ENCODE measurements at places on chromosomes 3 and 15.
A peak's percentile ranks its signal among the peaks of the same experiment; 100 is the strongest.

DNA sequence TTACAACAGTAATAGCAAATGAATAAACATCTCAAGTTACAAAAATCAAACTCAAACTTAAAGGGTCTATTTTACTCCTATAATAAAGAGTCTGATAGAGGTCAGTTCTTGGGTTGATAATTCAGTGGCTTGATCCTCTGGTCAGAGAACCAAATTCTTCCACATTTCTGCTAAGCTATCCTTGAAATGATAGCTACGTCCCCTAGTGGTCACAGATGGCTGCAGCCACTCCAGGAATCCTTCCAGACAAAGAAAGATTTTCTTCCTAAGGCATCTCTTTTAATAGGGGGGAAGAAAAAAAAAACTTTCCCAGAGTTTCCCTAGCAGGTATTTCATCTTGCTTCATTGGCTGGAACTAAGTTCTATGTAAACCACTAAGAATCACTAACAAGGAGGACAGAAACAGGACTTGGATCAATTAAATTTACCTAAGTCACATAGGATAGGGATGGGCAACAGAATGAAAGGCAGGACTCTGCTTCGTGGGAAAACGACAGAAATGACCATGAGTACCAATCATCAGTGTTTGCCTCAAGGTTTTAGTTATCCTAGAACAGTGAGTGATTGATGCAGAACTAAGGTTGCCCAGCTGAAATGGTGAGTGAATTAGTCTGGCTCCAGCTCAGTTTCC is 160.7 kb downstream of the STAC start:
- peak; percentile 2 for DNase-seq

DNA sequence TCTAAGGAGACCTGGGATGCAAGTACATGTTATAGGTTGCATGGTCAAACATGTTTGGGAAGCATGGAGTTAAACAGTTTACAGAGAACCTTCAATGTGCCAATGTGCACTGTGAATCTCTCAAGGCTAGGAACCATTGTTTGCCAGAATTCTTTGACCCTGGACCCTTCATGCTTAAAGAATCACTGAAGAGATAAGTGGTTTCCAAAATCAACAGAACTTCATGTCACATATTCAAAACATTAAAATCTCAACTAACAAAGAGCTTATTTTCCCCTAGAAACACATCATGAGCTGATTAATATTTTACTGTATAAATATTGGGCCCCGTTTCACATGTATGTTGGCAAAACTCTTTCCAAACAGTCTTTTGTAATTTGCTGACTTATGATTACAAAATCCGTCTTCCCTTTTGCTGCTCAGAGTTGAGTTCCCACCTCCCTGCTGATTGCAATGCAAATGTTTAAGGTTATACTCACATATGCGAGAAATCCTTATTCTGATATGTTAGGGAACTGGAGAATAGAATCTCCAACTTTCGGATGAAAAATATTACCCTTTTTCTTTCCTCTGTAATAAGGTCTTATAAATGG is 380.2 kb downstream of the DIPK2A start:
- no peak for DNase-seq

DNA sequence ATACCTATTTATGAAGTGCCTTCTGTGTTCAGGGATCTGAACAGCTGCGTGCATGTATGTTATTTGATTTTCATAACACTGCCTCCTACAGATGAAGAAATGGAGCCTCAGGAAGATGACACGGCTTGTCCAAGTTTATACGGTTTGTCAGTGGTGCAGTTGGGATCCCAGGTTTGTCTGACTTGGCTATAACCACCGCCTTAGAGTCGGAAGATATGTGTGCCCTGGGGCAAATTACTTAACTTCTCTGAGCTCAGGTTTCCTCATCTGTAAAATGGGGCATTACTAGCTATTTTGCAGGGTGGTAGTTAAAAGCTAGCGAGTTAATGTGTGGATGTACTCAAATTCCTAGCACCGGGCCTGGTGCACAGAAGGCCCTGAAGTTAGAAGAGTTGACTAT is 54.1 kb upstream of the ANP32A start:
- DNase-seq = no peak

DNA sequence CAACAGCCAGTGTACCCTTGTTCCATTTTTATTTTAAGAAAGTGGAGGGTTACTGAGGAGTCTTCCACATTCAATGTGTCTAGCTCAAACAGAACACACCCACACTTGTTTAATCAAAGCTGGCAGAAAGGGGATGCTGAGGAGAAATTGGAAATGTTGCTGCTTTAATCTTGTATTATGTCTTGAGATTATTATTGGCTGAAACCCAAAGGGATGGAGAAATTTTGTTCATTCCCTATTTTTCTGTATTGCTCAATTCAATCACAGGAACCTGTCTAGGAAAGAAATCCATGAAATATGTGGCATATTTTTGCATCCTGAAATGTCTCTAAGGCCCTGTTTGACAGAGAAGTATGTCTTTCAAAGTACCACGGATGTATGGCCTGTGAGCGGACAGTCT is 238.0 kb downstream of the MYRIP start:
- DNase-seq = no peak

DNA sequence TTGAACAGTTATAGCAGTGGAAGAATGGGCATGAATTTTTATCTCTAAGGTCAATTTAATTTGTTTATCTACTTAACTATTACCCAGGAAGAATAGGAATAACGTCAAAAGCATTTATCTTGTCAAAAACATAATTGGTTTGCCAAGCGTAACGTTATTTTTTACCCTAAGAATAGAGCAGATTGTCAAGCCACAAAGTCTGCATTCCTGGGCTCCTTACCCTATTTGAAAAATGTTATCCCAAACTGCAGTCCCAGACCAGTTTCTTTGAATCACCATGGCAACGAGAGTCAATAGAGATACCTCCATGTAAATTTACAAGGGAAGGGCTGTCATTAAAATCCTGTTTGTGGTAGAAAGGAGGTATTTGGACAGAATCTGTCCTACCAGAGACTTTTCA is 61.1 kb downstream of the CPNE4 start:
- DNase-seq = no peak

DNA sequence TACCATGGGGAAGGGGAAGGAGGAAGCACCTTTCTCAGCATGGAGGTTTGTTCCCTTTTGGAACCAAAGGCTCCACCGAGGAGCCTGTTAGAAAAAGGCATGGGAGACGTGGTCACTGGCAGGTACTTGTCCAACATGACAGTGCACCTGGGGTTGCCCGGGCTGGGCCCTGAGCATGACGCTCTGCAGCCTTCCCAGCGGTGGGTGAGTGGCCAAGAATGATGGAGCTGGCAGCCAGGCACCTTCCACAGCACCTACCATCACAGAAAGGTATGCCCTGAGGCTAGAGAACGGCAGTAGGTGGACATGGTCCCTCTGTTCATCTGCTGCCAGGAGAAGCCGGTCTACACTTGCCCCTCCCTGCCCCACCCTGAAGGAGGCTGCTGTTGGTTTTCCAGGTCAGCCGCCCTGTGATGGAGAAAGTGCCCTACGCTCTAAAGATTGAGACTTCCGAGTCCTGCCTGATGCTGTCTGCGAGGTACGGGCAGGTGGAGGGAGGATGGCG is 29.0 kb upstream of the NR2C2 start:
- no peak for DNase-seq

GRCh38 chr3:143218166-143218835 is 98.7 kb downstream of the CHST2 start:
- no peak for DNase-seq

DNA sequence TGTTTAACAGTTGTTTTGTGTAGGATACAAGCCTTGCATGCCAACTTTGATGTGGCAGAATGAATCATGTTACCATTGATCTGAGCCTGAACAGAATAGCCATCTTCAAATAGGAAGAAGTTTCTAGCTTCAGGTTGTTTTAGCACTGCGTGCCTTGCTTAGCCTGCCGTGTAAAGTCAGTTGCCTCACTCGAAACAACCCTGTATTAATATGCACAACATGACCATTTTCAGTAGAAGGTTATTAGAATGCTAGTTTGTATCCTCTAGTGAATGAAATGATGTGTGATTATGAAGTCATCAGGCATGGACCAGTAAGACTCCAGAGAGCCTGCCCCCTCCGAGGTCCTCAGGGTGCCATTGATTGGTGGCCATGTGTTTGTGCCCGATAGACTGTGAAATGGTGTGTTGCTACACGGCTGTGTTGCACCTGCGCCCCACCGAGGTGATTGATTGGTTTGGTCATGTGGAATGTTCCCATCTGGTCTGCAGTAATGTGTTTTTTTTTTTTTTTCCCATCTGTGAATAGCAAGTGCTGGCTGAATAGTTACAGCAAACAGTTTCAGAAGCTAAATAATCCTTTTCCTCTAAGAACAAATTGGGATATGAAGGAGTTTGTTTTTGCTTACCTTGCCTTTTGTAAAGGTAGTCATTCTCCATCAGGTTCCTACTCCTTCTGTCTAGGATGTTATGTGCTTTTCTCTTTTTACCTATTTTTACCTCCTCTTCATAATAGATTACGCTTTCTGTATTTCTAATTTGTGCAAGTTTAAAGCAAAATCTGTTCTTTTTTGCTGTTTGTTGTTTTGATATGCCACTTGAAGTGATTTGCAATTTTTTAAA is 214.9 kb downstream of the TCF12 start:
- DNase-seq = peak; percentile 17

DNA sequence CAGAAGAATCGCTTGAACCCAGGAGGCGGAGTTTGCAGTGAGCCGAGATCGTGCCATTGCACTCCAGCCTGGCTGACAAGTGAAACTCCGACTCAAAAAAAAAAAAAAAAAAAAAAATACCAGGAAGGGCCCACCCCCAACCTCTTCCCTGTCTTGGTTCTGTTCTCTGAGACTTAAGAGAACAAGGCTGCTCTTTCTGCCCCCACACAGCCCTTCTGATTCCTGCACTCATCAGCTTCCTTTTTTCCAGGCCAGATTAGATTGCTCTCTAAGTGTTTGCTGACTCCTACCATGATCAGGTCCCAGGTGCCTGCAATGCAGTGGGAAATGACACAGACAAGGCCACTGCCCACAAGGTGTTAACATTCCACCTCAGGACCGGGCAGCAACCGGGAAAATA is 13.0 kb downstream of the TMEM44 start:
- DNase-seq = no peak

DNA sequence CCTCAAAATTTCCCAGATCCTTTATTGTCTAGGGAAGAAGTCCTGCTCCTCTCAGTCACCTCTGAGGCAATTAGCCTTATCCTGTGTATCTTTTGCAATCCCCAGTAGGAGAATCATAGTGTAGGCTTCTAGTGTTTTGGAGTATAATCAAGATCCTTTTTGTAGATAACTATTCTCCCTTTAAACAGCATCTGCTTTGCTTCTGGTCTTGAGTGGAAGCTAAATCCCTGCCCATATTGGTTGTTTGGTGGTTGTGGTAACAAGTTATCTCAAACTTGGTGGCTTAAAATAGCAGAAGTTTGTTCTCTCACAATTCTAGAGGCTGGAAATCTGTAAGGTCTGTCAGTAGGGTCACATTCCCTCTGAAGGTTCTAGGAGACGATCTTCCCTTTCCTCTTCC is 217.5 kb upstream of the RASGRP1 start:
- no peak for DNase-seq

DNA sequence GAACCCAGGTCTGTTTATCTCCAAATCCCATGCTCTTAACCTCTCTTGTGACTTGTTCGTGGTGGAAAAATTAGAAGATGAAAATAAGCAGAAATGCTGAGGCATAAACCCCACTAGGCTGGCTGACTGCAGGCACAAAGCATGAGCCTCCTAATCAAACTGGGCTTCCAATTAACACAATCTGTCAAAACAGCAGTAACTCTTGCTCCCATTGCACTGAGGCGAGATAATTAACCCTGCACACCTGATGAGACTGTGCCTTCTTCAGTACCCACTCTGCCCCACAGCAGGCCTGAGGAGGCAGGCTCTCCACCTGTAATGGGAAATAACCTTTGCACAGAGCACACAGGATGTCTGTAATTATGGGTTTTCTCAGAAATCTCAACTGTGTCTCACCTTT is 284.4 kb upstream of the WNT5A start:
- no peak for DNase-seq

- no peak for DNase-seq
Measured at GRCh38 chr15:39205506-39206371, 375.1 kb upstream of the THBS1 start.

DNA sequence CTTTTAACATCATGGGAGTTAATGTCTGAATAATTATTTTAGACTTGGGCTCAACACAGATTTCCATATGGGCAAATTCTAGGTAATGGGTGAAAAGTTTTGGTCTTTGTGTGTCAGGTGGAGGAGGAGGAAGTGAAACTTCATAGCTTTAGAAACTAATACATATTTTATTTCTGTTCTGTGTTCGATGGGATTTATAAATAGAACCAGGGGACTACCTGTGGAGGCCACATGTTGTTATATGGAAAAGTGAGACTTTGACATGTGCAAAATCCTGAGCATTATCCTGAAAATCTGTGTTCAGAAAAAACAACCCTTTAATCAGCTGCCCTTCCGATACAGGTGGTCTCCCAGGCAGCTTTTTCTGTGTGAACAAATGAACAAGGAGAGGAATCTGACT is 209.5 kb downstream of the SOX2 start:
- no peak for DNase-seq

- no peak for DNase-seq
Measured at GRCh38 chr3:53132347-53132746, 2.1 kb upstream of the RFT1 start.

DNA sequence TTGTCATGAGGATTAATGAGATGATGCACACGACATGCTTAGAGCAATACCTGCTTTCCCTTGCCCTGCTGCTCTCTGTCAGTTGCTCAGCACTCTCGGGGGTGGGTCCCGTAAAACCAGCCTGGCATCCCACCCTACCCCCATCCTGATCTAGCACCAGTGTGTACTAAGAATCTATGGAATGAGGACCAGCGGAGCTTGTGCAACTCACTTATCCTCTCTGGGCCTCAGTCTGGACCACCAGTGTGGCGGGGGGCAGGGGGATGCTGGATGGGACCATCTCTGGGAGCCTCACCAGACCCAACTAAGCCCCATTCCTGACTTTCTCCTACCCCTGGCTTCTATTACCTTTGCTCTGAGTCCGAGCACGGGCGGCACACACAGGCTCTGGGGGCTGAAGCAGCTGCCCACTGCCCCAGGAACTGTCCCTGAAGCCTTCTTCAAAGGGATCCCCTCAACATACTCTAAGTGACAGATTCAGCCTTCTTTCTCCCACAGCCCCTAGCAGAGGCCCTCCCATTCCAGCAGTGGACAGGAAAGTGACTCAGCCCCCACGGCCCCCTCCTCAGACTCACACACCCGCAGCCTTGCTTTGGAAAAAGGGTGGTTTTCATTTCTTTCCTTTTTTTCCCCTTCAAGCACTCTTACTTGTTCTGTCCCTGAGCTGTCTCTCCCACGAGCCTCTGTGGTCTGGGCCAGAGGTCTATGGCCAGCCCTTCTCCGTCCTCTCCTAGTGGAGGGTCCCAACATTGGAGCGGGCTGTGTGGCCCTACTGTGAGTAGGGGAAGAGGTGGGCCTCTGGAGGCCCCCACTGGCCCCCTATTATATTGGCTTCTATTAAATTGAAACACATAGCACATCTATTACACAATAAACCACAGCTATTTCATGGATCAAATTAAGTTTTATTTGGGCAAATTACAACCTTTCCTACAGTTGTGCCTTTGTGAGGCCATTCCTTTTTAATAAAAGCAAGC is 100.3 kb downstream of the SMAD6 start:
- DNase-seq = no peak

- no peak for DNase-seq
Measured at GRCh38 chr15:96144734-96145133, 185.8 kb upstream of the NR2F2 start.

GRCh38 chr3:88312256-88312655 is 162.5 kb downstream of the C3orf38 start:
- no peak for DNase-seq
